ENCODE measurements at places on chromosomes 12 and 14. TPM values are rescaled to one million over a fixed set of nuclear protein-coding genes. Genes with fewer than 3 reads are reported as not detected.

DNA sequence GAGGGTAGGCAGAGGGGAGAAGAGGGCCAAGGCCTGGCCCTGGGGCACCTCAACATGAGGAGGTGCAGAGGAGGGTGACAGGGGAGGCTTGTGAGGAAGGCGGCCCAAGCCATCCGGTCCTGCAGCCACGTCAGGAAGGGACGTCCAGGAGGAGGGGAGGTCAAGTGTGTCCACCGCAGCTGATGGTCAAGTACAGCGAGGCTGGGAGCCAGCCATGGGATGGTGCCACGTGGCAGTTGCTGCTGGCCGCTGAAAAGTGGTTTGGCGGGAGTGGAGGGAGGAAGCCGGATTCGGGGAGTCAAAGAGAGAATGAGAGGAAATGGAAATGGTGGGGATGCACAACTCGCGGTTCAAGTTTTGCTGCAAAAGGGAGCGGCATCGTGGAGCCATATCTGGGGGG lies 41.2 kb downstream of the PRIMA1 start:
- DNase-seq, result no peak

TMEM52B gene
- total RNA-seq, result not detected

CELA1 gene
- not detected for total RNA-seq

GRCh38 chr12:15494329-15495046 lies 172.2 kb downstream of the PTPRO start:
- no peak for DNase-seq

SLC2A14 gene
- 0.19 TPM for total RNA-seq

GLIPR1L1 gene
- not detected for total RNA-seq
